M059J (cell line): ENCODE measurements at places on chromosomes 2 and 18. TPM values are rescaled to one million over a fixed set of nuclear protein-coding genes. Genes with fewer than 3 reads are reported as not detected.

The RIT2 gene
- 0.37 and 0.79 TPM in 2 replicates for total RNA-seq

The PSMD14 gene
- total RNA-seq: 164 and 166 TPM in 2 replicates

The CXCR4 gene
- 0.12 TPM in 1 of 2 replicates, not detected in the other for total RNA-seq

The UNC80 gene
- total RNA-seq: not detected in 2 replicates

The PPP1R1C gene
- total RNA-seq: 5.2 and 8.4 TPM in 2 replicates

The MORN2 gene
- 30.6 and 34.7 TPM in 2 replicates for total RNA-seq

The AOX1 gene
- 18.7 and 46.3 TPM in 2 replicates for total RNA-seq

The SCN2A gene
- 0.12 and 0.44 TPM in 2 replicates for total RNA-seq

The IL1RL1 gene
- total RNA-seq: not detected in 2 replicates

The EFHD1 gene
- 0.49 and 1.7 TPM in 2 replicates for total RNA-seq

The RGPD3 gene
- 0.02 and 0.05 TPM in 2 replicates for total RNA-seq

The FEZ2 gene
- 103 and 153 TPM in 2 replicates for total RNA-seq

The DNER gene
- total RNA-seq: 13.9 and 21.5 TPM in 2 replicates

The GALNT3 gene
- 0.59 and 1.9 TPM in 2 replicates for total RNA-seq

The CROCC2 gene
- not detected in 2 replicates for total RNA-seq

The BCS1L gene
- total RNA-seq: 11.6 and 20.4 TPM in 2 replicates

The POTEI gene
- total RNA-seq: 0.02 TPM in 1 of 2 replicates, not detected in the other

The GMPPA gene
- total RNA-seq: 81.6 and 89.2 TPM in 2 replicates

The TIGD1 gene
- total RNA-seq: 3.2 and 3.4 TPM in 2 replicates

The MEP1B gene
- total RNA-seq: not detected in 2 replicates

DNA sequence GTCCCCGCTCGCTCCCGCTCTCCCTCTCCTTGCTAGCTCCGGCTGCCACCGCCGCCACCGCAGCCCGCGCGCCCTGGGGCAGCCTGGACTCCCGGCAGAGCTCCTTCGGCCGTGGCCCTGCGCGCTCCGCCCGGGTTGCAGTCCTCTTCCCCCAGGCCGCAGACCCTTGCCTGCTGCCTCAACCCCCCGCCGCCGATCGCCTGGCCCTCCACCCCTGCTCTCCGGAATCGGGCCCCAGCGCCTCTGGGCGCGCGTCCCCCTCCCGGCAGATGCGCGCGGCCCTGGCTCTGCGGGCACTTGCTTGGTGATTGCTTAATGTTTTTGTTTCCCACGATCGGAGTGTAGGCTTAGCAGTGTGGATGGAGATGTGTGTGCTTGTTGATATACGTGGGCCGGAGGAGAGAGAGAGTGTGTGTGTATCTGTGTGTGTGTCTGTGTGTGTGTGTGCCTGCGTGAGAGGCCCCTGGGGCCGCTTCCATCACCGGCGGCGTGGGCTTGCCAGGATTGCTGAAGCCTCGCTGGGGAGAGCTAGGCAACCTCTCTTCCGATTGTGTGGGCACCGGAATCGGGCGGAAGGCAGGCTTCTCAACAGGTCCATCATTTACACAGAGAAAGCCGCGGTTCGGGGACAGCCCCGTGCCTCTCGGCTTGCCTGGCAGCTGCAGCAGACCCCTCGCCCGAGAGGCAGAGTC lies 877 bp downstream of the INHBB start:
- DNase-seq: peak; percentile 32

GRCh38 chr2:62727876-62728566 lies 22.5 kb downstream of the EHBP1 start:
- no peak for DNase-seq

- peak; percentile 44 for DNase-seq
Measured at GRCh38 chr2:132668189-132668823, 1.7 kb downstream of the LYPD1 start.

DNA sequence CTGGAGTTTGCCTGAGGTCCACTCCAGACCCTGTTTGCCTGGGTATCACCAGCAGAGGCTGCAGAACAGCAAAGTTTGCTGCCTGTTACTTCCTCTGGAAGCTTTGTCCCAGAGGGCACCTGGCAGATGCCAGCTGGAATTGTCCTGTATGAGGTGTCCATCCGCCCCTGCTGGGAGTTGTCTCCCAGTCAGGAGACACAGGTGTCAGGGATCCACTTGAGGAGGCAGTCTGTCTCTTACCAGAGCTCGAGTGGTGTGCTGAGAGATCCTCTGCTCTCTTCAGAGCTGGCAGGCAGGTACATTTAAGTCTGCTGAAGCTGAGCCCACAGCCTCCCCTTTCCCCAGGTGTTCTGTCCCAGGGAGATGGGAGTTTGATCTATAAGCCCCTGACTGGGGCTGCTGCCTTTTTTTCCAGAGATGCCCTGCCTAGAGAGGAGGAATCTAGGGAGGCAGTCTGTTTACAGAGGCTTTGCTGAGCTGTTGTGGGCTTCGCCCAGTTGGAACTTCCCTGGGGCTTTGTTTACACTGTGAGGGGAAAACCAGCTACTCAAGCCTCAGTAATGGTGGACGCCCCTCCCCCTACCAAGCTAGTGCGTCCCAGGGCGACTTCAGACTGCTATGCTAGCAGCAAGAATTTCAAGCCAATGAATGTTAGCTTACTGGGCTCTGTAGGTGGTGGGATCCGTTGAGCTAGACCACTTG lies 34.7 kb downstream of the TFPI start:
- DNase-seq: no peak

GRCh38 chr18:21163647-21164547 lies 52.3 kb upstream of the ROCK1 start:
- DNase-seq: peak; percentile 94

DNA sequence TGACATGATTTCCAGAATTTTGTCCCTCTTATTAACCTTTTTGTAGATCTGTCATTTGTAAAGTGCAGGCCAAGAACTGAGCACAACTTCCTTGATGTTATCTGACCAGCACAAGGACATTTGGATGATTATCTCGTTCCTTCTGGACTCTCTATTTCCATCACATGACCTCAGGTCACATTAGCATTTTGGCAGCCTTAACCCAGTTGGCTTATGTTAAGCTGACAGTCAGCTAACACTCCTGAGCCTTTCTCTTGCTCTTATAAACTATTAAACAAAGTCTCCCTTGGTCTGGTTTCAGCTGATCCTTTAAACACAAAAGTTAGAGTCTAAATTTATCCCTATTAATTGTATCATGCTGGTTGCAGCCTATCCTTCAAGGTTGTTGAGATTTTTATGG lies 167.2 kb upstream of the RBBP8 start:
- DNase-seq: no peak

GRCh38 chr2:213733893-213734292 lies 449.6 kb downstream of the SPAG16 start:
- no peak for DNase-seq

GRCh38 chr2:119460076-119460475 lies 28.4 kb downstream of the TMEM37 start:
- no peak for DNase-seq

- DNase-seq: no peak
Measured at GRCh38 chr2:207122651-207123334, 43.0 kb downstream of the KLF7 start.

GRCh38 chr2:46704041-46704440 lies 211.6 kb downstream of the MCFD2 start:
- DNase-seq: no peak

DNA sequence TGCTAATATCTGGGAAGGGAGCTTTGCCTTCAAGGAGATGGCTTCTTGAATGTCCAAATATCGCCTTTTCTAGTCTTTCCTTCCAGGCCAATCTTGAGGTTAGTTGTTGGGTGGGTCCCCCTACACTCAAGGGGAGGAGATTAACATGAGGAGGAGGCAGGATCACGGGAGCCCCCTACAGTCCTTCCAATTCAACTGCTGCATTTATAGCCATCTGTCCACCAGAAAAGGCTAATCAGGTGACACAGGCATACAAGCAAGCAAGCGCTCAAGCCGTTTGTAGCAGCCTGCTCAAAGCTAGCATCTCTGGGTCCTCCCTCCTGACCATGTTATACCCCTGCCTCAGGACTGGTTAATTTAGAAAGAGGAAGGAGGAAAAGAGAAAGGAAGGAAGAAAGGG lies 87.6 kb downstream of the MRPS9 start:
- DNase-seq: no peak

- no peak for DNase-seq
Measured at GRCh38 chr2:7292154-7292691, 375.0 kb downstream of the RNF144A start.

- no peak for DNase-seq
Measured at GRCh38 chr2:5188636-5189035, 503.5 kb upstream of the SOX11 start.

GRCh38 chr2:190501702-190502407 lies 32.7 kb downstream of the NEMP2 start:
- no peak for DNase-seq

DNA sequence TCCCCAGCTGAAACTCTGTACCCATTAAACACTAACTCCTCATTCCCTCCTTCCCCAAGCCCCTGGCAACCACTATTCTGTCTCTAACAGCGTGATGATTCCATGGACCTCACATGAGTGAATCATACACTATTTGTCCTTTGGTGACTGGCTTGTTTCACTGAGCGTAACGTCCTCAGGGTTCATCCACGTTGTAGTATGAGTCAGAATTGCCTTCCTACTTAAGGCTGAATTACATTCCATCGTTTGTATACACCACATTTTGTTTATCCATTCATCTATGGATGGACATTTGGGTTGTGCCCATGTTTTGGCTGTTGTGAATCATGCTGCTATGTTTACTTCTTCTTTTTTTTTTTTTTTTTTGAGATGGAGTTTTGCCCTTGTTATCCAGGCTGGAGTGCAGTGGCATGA lies 19.6 kb upstream of the CABLES1 start:
- DNase-seq: peak; percentile 100

- no peak for DNase-seq
Measured at GRCh38 chr2:128271597-128271910, 47.1 kb downstream of the HS6ST1 start.

DNA sequence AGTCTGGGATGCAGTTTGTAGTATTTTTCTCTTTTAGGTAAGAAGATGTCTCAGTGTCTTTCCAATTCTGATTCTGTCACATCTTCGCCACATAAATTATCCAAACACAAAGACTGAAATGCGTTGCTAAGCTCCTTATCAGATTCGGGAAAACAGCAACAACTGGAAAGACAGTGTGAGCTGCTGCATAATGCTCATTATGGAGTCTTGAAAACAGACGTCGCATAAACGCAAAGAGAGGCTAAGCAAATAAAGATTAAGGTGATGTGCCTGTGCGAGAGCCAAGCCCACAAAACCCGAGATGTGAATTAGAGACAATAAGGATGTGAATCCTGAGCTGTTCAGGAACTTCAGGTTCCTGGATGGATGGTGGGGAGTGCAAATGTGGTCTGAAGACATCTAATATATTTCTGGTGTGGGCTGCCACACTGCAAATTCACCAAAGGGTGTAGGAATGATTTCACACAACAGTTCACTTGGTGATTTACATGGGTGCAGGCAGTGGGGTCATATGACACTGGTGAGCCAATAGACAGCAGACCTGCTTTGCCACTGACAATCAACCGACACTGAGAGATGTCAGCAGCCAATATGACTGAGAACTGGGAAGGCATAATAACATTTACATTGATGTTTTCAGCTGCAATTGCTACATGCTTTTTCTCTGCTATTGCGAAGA lies 195.8 kb downstream of the MTX2 start:
- no peak for DNase-seq

DNA sequence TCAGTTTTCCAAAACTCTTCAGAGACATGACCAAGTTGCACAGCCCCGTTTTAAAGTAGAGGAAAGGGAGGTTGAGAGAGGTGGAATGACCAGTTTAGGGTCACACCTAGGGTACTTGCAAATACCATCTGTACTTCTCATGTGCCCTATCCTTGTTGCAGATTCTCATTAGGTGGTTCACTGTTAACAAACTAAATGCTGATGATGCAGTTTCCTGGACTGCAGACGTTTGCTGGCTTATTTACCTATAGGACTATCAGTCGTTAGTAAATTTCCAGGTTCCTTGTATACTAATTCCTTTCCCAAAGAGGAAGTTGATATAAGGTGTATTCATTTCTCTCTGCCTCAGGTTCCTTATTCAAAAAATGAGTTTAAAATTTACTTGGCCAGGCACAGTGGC lies 1.4 kb downstream of the FARP2 start:
- no peak for DNase-seq

GRCh38 chr2:165536851-165537499 lies 67.5 kb downstream of the CSRNP3 start:
- no peak for DNase-seq

- no peak for DNase-seq
Measured at GRCh38 chr2:429575-430254, 141.8 kb upstream of the ALKAL2 start.

GRCh38 chr2:134375935-134376334 lies 122.1 kb downstream of the MGAT5 start:
- peak; percentile 63 for DNase-seq

GRCh38 chr2:107374249-107374648 lies 452.4 kb upstream of the RGPD4 start:
- no peak for DNase-seq

- DNase-seq: no peak
Measured at GRCh38 chr2:217878915-217879590, 123.7 kb downstream of the TNS1 start.

- peak; percentile 92 for DNase-seq
Measured at GRCh38 chr2:206614811-206615210, 27.5 kb upstream of the FAM237A start.

DNA sequence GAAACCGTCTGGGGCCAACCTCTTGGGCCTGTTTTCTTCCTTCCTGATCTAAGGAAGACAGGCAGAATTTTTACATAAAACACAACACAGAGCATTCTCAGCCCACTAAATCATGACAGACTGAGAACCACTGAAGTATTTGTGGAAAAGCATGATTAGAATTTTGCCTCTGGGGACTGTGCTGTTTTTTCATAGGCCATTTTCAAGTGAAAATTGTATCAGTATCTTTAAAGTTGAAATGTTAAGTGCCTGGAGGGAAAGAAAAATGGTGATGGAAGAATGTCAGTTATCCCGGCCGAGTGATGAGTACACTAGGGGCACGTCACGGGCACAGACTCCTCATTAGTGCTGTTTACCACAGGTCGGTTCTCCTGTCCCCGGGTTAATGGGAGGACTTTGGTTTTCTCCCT lies 36.9 kb downstream of the EHD3 start:
- DNase-seq: peak; percentile 84

- DNase-seq: no peak
Measured at GRCh38 chr2:120298173-120298835, 45.7 kb downstream of the RALB start.

DNA sequence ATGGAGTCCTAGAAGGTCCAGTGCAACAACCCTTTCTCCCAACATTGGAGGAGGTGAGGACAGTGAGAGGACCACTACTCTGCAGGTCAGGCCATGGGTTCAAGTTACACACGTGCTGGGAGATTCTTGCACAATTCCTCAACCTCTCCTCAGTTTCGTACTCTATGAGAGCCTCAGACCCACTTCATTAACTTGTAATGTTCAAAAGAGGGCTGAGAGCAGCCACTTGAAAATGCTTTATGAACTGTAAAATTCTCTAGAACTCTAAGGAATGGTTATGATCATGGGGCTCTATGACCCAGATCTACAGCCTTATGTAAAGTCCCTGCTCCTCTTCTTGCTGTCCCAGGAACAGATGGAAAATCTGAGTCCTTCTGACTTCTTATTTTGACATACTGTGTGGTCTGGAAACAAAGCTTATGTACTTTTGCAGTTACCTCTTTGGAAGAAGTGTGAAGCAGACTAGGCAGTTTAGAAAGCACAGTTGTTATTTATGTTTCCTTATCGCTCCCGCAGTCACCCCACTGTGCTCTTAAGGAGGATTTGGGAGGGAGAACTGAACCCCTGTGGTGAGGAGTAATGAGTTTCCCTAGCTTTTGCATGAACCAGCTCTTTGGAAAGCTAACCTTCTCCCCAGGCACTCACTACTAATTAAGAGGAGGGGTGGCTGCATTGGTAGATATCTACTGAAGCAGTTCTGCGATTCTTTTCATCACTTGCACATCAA lies 296.6 kb downstream of the LRRTM1 start:
- DNase-seq: no peak
